ENCODE measurements at places on chromosomes 7 and 10.
A peak's percentile ranks its signal among the peaks of the same experiment; 100 is the strongest.

DNA sequence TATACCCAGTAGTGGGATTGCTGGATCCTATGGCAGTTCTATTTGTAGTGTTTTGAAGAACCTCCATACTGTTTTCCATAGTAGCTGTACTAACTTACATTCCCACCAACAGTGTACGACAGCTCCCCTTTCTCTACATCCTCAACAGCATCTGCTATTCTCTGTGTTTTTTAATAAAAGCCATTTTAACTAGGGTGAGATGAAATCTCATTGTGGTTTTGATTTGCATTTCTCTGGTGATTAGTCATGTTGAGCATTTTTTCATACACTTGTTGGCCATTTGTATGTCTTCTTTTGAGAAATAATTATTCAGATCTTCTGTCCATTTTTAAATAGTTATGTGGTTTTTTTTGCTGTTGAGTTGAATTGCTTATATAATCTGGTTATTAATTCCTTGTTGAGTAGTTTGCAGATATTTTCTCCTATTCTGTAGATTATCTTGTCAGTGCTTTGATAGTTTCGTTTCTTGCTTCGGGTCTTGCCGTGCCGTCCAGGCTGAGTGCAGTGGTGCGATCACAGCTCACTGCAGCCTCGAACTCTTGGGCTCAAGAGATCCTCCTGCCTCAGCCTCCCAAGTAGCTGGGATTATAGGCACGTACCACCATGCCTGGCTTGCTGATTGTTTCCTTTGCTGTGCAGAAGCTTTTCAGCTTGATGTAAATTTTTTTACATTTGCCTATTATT is 12.0 kb downstream of the MTG1 start:
- DNase-seq = no peak

GRCh38 chr10:62243647-62243997 is 25.0 kb downstream of the RTKN2 start:
- no peak for DNase-seq

GRCh38 chr10:24762966-24763623 is 39.4 kb upstream of the ARHGAP21 start:
- DNase-seq = no peak

DNA sequence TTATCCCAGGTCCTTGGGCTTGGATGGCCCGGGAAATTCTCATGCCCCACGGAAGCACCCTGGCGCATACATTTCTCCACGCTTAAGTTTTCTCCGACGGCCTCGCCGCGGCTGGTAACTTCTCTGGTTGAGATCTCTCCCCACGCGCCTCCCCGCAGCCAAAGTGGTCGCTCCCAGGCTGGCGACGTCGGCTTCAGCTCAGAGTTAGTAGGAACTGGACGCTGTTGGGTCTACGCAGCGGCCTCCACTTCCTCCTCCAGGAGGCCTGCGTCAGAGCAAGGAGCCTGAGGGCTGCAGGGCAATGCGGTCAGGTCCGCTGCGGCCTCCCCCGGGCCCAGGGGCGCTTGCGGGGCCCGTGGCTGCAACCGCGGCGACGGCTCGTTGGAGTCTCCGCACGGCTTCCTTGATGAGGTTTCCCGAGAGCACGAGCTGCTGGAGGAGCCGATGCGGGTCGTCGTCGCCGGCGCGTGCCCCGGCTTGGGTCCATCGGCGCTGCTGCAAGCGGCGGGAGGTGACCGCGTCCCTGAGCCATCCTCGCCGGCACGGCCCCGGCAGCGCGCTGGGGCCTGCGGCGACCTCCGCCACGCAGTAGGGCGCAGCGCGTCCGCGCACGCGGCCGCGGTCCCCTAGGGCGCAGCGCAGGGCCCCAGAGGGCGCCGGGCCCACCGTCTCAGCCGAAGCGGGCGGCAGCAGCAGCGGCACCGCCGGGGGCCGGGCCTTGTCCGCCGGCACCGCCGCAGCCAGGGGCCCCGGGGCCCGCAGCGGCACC is 744 bp downstream of the FRAT2 start:
- DNase-seq = peak; percentile 72

DNA sequence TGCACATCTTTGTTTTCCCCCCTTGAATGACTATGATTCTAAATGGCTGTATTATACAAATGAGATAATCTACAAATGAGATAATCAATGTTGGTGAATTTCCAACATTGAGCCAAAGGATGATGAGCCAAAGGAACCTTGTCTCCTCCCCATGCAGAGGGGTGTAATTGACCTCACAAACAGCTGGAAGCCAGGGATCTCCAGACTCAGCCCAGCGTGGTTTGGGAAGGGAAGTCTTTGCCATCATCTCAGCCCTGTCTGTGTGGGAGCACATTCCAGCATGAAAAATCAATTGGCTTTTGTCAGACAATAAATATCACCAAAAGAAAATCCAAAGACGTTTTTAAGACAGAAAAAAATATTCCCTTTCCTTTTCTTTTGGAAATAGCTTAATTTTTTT is 271.5 kb upstream of the AOAH start:
- DNase-seq = no peak

GRCh38 chr7:158357898-158358821 is 229.5 kb downstream of the PTPRN2 start:
- peak; percentile 29 for DNase-seq

DNA sequence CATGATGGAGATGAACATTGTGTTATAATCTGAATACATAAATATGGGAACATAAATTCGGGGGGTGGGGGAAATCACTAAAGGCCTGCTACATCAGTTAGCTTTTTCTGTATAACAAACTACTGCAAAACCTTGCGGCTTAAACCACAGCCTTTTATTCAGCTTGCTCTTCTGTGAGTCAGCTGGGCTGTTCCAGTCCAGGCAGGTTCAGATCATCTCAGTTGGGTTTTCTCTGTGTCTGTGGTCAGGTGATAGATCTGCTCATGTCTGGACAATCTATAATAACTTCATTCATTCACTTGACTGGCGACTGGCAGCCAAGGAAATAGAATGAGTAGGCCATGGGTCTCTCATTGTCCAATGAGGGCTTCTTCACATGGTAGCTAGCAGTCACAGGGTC is 23.5 kb downstream of the HTR7 start:
- no peak for DNase-seq

DNA sequence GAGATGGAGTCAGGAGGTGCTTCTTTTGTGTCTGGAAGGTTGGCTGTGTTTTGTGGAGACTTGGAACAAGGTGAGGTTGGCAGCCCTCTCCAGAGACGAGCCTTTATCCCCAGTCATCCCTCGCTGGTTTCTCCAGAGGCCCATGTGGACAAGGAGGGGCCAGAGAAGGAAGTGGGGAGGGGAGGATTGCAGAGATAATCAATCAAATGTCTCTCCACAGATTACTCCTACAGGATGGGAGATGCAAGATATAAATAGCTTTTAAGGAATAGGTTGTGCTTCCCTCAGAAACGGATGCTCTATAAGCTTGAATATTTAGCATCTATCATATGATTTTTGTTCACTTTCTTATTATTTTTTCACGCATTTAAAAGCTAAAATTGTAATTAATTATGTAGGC is 70.4 kb upstream of the VWDE start:
- DNase-seq = no peak

DNA sequence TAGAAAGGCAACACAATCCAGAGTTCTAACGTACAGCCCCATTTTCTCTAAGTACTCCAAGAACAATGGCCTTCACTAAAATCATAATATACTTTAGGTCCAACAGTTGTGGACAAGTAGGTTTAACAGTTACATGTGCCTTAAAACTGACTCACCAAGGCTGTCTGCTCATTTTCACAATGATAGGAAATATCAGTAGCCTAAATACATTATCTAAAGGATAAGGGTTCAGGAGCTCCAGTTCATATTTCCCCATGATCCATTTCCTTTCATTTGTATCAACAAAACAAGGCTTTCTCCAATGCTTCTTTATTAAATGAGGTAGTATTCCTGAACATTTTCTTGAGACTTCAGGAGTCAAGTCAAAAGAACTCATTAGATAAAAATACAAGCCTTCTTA is 164.0 kb downstream of the SLC25A13 start:
- no peak for DNase-seq

DNA sequence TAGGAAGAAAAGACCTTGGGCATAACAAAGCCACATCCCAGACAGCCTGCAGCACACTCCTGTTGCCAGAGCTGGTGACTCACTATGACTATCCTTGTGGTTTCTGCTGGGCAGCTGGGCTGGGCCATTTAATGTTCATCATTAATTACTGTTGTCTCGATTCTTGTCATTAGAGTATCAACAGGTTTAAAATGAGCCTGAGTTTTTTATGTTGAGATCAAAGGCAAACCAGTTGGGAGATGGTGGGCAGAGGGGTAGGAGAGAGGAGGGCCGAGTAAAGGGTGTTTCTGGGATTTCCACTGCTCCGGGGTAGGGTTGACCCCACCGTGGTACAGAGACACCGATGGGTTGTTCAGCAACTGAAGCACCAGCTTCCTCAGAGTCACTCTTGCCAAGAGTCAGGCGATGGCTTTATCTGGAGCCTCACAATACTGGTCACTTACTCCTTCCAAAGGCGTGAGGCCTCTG is 128.7 kb upstream of the LYZL1 start:
- no peak for DNase-seq

DNA sequence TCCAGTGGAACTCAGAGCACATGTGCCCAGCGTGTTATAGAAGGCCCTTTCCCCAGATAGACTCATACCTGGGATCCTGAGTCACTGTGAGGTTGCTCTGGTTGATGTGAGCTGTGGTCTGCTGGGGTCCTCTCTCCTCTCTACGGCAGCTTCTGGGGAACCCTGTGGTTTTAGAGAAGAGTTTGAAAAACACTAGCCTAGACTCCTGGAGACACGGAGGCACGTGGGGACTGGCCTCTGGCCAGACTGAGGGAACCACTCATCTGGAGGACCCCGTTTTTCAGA is 10.3 kb downstream of the ZNF775 start:
- DNase-seq = no peak

- no peak for DNase-seq
Observed at GRCh38 chr10:114432566-114433093, 28.3 kb upstream of the AFAP1L2 start.

All from Peyer's patch (tissue), 4 donors.